ENCODE measurements at places on chromosomes 5 and 9. TPM values are rescaled to one million over a fixed set of nuclear protein-coding genes. Genes with fewer than 3 reads are reported as not detected.

UGT3A1 gene
- polyA plus RNA-seq = not detected

IL4 gene
- polyA plus RNA-seq = not detected

DNA sequence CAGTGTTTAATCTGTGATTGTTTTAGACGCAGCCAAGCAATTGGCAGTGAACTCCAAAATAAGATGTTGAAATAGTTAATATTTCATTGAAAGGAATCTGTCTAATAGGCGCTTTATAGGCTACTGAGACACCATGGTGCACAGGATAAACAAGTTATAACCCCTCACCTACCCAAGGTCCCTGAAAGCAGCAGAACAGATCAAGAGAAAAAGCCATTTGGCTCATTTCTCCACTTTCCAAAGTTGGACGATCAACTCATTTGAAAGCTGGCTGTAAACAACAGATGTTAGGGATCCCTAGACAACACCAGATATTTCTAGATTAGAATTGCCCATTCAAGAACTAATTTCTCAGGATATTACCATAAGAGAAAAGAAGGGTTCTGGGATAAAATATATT lies 4.9 kb downstream of the PUM3 start:
- peaks cover 15% of the 10 kb centered on the region for H3K4me1 ChIP-seq
- H3K27me3 ChIP-seq = no peaks in the 10 kb centered on the region
- no peak for DNase-seq
- no peak overlapping the region for H3K27ac ChIP-seq
- peaks cover 16% of the 10 kb centered on the region for H3K36me3 ChIP-seq
- no peak overlapping the region for H3K4me3 ChIP-seq

DNA sequence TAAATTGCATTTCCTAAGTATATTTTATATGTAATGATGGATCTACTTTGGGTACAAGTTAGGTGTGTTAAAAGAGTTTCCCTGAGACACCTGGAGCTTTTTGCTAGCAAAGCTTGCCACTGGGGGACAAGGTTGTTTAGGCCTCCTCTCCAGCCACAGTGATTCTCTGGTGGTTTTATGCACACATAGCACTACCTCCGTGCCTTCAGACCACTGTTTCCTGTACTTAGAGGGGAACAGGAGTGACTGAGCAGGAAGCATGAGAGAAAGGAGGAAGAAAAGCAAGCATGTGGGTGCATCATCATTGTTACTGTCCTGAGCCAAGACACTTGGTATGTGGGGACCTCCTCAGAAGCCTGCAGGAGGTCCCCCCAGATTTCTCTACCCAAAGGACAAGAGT lies 272.1 kb downstream of the RASEF start:
- H3K4me3 ChIP-seq = no peak overlapping the region
- H3K27me3 ChIP-seq = no peaks in the 10 kb centered on the region
- H3K27ac ChIP-seq = no peak overlapping the region
- DNase-seq = no peak

- H3K27me3 ChIP-seq = no peaks in the 10 kb centered on the region
- no peak overlapping the region for H3K4me3 ChIP-seq
- H3K36me3 ChIP-seq = no peaks in the 10 kb centered on the region
- H3K27ac ChIP-seq = no peak overlapping the region
- peak; percentile 27 for DNase-seq
Measured at GRCh38 chr5:66987949-66988838, 208.4 kb downstream of the CD180 start.

- DNase-seq = no peak
- H3K27me3 ChIP-seq = no peaks in the 10 kb centered on the region
- no peak overlapping the region for H3K4me3 ChIP-seq
- no peaks in the 10 kb centered on the region for H3K36me3 ChIP-seq
- no peaks in the 10 kb centered on the region for H3K4me1 ChIP-seq
Measured at GRCh38 chr5:150059623-150060022, 26.7 kb downstream of the CSF1R start.

All from naive thymus-derived CD4-positive, alpha-beta T cell (primary cell).